ENCODE measurements at places on chromosomes 7 and 10. TPM values are rescaled to one million over a fixed set of nuclear protein-coding genes. Genes with fewer than 3 reads are reported as not detected.

Gene SPDYE2B
- not detected for total RNA-seq

Gene IFIT5
- total RNA-seq = 11.1 TPM

DNA sequence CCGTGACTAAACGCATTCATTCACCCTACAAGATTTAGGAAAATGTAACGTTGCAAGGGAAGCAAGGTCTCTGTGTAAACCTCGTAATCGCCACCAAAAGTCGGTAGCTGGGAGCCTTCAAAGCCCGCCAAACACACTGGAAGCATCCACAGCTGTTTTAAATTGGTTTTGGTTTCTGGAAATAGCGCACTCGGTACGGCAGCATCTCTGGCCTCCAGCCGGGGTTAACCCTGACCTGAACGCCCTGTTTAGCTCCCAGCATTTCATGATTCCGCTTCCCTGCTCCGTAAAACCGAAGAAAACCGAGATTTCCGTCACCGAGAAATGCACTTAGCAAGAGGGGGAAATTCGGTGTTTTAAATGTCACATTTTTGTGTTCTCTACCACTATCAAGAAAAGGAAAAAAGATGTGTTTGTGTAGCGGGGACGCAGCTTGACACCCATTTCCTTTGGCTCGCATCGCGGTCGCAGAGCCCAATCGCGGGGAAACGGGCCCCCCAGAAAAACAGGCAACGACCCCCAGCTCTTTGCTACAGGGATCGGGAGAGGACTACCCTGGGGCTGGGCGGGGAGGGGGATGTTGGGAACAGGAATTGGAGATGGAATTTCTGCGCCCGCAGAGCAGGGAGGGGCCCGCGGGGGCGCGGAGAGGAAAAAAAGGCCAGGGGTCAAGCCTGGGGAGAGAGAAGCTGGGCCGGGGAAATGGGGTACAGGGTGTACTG, 646 bp downstream of the SGCE start:
- no peak for DNase-seq

GRCh38 chr7:135964274-135964673, 12.9 kb downstream of the MTPN start:
- DNase-seq = no peak

DNA sequence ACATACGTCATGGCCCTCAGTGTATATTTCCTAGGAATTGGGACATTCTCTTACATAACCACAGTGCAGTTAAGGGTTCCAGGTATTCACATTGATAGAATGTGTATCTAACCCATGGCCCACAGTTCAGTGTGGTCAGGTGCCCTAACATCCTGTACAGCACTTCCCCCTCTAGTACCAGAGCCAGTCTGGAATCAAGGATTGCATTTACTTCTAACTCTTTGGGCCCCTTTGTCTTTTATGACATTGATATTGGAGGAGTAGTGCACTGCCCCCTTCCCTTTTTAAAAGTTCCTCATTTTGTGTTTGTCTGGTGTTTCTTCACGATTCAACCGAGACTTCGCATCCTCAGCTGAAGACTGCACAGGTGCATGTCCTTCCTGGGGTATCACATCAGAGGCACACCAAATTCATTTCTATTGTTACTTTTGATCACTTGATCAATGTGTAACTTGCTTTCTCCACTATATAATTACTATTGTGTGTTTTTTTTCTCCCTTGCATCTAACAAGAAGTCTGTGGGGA, 22.4 kb upstream of the NPFFR1 start:
- no peak for DNase-seq

All from Panc1 (cell line).